ENCODE measurements at places on chromosomes 7 and 10.

DNA sequence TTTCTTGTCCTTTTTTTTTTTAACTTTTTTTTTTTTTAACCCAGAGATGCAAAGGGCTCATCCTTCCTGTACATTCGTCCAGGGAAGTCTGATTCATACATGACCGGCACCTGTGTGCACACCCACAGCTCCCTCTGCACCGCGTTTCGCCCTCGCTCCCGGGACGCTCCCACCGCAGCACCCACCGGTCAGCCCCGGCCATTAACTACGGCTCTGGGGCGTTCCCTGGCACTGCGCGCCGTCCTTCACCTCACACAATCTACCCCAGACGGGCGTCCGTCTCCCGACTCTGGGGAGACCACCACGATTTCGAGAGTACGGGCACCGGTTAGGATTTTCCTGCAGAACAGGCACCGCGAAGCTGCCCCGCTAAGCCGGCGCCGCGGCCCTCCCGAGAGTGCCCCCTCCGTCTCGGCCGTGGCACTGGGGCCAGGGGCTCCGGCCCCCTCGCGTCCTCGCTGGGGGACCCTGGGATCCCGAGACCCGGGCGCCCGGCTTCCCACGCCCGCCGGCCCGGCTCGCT lies 452 bp downstream of the ATE1 start:
- no peak for DNase-seq

- no peak for DNase-seq
These were observed 417.5 kb upstream of the GRM3 start for GRCh38 chr7:86226191-86226590.

DNA sequence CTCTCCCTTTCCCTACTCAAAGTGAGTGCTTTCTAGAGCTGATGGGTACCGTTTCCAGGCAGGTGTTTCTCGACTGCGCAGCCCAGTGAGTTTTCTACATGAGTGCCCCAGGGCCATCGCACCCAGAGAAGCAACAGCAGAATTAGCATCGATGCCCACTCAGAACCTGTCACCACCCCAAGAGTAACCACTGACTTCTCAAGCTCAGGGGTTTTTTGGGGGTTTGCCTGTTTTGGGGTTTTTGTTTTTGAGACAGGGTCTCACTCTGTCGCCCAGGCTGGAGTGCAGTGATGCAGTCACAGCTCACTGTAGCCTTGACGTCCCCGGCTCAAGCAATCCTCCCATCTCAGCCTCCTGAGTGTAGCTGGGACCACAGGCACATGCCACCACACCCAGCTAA lies 25.7 kb downstream of the SNX8 start:
- DNase-seq = no peak

DNA sequence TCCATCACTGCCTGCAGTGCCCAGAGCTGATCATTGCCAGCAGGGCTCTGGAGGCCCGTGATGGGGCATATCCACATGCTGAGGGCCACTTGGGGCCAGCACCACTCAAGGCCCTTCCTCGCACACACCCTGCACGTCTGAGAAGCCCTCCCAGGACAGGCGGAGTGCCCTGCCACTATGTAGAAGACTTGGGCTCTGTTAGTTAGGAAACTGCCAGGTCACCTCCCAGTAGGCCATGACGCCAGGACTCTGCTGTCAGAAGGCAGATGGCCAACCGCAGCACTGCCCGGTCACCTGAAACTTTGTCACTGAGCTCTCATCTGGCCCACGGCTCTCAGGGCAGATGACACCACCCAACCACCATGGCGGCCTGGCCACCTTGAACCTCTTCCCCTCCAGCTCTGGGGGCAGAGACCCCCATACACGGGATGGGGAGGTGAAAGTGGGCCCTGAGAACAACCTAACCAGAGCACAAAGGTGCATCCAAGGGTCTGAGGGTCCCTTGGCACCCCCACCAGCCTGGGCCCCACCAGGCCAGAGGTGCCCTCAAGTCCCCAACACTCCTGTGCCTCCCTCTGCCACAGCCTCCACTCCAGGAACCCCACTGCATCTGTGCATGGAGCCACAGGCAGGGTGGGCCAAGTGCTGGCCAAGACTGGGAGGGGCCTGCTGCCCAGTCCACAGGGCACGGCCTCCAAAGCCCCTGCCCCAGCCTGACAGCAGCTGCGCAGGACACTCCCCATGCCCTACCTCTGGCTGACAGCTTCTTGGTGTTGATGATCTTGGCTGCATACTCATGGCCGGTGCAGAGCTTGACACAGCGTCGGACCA lies 41.8 kb downstream of the CAMK2B start:
- no peak for DNase-seq
